Activated naive CD4-positive, alpha-beta T cell treated with anti-CD3 and anti-CD28 coated beads for 36 hours (primary cell): ENCODE measurements at places on chromosomes 5 and 9. TPM values are rescaled to one million over a fixed set of nuclear protein-coding genes. Genes with fewer than 3 reads are reported as not detected.

The EGFLAM gene
- not detected for total RNA-seq

The SPINK9 gene
- total RNA-seq: not detected

The FNBP1 gene
- 128 TPM for total RNA-seq

The TAF11L4 gene
- total RNA-seq: not detected

The DDX4 gene
- not detected for total RNA-seq

The C9orf153 gene
- total RNA-seq: 0.31 TPM

The CORO2A gene
- total RNA-seq: 8.1 TPM

The DCAF12 gene
- total RNA-seq: 34.0 TPM

The C5orf22 gene
- 23.7 TPM for total RNA-seq

The LCN1 gene
- total RNA-seq: 0.29 TPM

The ISL1 gene
- not detected for total RNA-seq
